MCF 10A (cell line): ENCODE measurements at places on chromosomes 12 and 14.

GRCh38 chr14:93017301-93017797 is 94.4 kb downstream of the CHGA start:
- DNase-seq = no peak

DNA sequence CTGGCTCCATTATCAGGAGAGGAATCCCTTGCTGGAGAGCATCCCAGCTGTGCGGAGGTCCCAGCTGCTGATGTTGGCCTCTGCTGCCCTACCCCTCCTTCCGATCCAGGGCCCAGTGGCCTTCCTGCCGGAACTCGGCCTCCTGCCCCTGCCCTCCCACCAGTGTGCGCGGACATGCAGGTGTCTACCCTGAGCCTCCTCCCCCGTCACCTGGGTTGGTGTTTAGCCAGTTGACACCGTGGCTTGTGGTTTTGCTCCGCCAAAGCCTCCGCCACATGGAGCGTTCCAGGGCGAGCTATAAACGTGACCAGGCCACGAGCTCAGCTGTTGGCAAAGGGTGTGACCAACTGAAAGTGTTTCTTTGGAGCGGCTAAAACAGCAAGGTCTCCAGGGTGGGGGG is 1104.3 kb downstream of the BCL11B start:
- no peak for DNase-seq

- DNase-seq = peak; percentile 23
Observed at GRCh38 chr12:51669996-51670395, 79.0 kb downstream of the SCN8A start.

- no peak for DNase-seq
Observed at GRCh38 chr12:4814485-4814884, 94.3 kb downstream of the GALNT8 start.

GRCh38 chr12:46585854-46586621 is 213.5 kb upstream of the SLC38A2 start:
- DNase-seq = peak; percentile 49

DNA sequence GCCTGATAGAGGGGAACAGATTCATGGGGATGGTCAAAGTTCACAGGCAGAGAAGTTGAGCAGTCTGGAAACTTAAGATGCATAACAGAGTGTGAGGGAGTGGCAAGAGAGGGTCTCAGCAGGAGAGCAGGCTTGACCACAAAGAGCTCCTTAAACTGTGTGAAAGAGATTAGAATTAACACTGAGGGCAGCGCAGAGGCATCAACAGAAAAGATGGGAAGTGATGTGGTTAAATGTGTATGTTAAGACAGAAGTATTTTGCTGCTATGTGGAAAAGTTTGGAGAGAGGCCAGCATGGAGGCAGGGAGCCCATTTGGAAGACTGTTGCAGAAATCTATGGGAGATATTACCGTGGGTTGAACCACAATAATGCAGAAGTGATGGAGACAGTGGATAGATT is 122.7 kb upstream of the LMNTD1 start:
- no peak for DNase-seq

DNA sequence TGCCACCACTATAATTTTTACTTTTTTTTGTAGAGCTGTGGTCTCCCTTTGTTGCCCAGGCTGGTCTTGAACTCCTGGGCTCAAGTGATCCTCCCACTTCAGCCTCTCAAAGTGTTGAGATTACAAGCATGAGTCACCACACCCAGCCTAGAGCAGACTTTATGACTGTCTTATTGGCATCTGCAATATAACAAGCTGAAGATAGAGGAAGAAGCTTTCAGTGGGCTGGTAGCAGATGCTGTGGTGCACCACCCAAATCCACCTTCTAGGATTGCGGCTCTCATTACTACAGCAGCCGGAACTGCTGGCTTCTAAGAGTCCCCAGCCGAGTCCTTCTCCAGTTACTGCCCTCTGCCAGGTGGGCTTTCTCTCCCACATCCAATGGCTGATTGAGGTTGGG is 7.6 kb upstream of the STK38L start:
- no peak for DNase-seq

DNA sequence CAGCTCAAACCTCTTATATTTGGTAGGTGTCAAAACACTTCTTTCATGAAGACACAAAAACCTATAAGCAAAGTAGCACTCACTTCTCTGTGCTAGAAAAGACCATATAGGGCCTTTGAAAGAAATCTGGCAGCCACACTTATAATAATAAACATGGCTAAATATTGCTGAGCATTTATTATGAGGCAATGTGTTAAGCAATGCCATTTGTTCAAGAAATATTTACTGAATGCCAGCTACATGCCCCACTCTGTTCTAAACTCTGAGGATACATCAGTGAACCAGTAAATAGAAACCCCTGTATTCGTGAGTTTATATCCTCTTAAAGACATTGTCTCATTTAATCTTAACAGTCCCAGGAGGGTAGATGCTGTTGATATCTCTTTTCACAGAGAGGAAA is 52.0 kb downstream of the RNFT2 start:
- DNase-seq = no peak

GRCh38 chr14:65096323-65097089 is 5.8 kb downstream of the MAX start:
- no peak for DNase-seq

GRCh38 chr12:65263777-65264176 is 14.7 kb upstream of the MSRB3 start:
- DNase-seq = no peak
